ENCODE measurements at places on chromosomes 3 and 15.

DNA sequence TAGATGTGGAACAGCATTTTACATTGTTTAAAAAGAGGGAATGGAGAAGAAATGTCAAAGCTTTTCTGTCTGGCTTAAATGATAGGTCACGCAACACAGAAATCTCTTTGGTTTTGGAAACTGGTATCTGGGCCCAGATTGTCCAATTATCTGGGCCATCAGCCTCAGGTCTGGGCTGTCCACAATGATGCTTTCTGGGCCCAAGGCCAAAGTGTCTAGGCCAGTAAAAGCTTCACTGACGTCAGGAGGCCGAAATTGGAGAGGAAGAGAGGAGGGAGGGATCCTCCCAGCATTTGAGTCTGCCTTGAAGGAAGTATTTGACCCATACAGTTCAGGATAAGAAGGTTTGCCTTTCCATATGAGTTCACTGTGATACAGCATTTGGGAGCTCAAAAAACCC, 60.7 kb upstream of the ALDH1A3 start:
- no peak for DNase-seq

DNA sequence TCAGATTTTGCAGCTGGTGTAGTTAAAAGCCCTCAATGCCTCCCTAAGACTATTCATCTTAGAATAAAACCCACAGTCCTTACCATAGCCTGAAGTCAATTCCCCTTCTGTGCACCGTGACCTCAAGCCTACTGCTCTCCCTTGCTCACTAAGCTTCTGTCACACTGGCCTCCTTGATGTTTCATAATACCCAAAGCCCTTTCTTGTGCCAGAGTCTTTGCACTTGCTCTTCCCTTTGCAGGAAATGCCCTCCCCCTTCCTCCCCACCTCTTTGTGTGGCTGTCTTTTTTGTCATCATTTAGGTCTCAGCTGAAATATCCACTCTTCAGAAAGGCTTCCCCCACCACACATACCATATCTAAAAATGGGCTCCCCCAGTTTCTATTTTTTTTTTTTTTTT, 4.2 kb upstream of the PLEKHO2 start:
- no peak for DNase-seq

DNA sequence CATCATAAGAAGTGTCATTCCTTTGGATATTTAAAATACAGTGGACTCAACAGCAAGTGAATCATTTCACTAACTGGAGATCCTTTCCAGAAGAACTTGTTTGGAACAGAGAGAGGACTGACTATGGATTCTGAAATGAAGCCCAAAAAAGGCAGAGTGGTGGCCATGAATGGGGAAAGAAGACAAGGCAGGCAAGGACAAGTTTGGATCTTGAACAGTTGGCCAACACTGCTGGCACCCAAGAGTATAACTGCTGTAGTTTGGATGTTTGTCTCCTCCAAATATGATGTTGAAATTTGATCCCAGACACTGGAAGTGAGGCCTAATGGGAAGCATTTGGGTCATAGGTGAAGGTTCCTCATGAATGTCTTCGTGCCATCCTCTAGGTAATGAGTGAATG, 686.9 kb downstream of the GRM7 start:
- DNase-seq, result no peak

- no peak for DNase-seq
These were observed 136.0 kb downstream of the HCN4 start for GRCh38 chr15:73232776-73233175.

GRCh38 chr15:39331584-39331983, 249.3 kb upstream of the THBS1 start:
- no peak for DNase-seq

GRCh38 chr15:91694831-91695210, 158.7 kb upstream of the SLCO3A1 start:
- no peak for DNase-seq

- no peak for DNase-seq
These were observed 69.1 kb upstream of the LMOD3 start for GRCh38 chr3:69191516-69191915.

DNA sequence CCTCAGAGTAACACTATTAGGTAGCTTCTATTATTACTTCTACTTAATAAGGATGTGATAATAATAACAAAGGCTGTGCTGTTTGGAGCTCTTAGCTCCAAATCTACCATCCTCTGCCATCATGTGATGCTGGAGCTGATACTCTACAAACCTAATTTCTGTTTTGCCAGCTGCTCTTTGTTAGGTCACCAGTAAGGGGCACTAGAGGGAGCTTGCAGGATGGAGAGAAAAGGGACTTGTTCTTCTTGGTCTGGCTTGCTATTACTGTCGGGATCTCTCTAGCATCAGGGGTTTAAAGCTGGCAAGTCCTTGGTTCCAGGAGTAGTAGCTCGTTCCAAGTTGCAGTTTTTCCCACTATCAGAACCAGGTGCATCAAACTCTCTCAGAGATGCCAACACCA, 194.9 kb upstream of the KBTBD8 start:
- no peak for DNase-seq

GRCh38 chr3:129549805-129550204, 6.8 kb downstream of the H1-8 start:
- no peak for DNase-seq

DNA sequence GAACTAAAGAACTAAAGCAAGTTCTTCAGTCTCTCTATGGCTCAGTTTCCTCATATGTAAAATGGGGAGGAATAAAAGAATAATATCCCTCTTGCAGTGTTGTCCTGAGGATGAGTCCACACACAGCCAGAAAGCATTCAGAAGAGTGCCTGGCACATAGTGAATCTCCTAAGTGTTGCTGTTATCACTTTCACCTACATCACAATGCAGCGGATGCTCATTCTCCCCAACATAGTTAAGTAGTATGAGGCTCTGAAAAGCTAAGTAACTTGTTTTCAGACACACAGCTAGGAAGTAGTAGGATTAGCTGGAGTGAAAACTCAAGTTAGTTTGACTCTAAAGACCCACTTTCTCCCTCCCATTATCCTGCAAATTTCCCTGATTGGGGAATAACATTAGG, 9.1 kb upstream of the USP3 start:
- DNase-seq, result no peak

GRCh38 chr15:89441295-89441812, 55.0 kb downstream of the RHCG start:
- DNase-seq, result peak; percentile 81

GRCh38 chr3:165696496-165696895, 140.7 kb downstream of the BCHE start:
- no peak for DNase-seq

DNA sequence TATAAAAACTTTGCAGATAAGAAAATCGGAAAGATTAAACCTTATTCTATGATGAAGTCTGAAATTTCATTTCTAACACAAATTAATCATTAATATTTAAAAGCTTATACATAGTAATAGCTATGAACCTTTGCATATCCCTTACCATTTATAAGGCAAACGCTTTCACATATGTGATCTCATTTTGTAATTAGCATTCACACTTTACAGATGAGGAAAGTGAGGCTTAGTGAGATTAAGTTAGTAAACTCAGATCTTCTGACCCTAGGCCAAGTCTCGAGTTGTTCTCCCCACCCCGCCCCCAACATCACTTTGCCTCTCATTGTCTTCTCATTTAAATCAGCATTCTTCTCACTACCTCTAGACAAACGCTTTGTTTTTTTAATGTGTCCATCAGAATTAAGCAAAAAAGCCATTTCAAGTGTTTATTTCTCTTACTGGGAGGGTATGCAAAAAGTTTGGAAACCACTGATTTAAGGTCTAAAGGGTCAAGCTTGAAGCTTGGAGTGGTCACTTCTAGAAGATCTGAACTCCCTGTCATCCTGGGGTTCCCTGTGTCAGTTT, 172.9 kb upstream of the BCL6 start:
- no peak for DNase-seq

DNA sequence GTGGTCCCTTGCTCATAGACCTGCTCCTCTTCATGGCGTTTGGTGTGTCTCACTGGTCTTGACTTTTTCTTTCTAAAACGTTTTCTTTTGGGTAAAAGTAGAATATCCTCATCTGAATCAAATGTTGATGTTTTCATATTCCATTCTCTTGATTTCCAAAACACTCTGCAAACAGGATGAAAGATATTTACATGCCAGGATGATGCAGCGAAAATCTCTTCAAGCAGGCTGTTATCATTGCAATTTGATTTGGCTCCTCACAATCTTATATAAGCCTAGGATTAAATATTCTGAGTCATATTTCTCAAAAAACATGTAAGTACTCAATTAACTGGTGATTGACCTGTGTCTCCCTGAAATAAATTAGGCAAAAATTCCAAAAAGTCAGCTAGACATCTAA, 10.1 kb downstream of the PP2D1 start:
- no peak for DNase-seq

GRCh38 chr3:142615171-142615570, 19.0 kb downstream of the PLS1 start:
- no peak for DNase-seq

- DNase-seq, result no peak
These were observed 500.9 kb downstream of the SOX2 start for GRCh38 chr3:182212479-182213076.

DNA sequence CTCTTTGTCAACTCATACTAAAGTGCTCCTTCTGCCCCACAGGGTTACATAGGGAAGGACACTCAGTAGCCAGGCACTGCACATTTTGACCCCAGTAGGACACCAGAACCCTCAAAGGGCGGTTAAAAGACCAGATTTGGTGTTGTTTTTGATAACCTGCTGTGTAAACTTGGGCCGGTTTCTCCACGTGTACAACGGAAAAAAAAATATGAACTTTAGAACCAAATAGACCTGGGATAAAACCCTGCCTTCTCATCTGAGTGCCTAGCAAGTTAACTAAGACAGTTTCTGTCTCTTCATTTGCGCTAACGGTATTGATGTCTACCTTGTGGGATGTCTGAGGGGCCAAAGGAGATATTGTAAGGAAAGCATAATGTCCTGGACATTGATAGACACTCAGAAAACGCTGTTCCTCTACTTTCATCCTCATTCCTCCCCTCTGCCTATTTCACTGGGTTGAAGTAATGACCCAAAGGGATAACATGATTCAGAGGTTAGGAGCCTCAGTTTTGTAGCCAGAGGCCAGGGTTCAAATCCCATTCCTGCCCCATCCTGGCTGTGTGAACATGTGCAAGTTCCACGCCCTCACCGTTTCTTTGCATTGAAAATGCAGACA, 155.9 kb upstream of the LPP start:
- DNase-seq, result no peak

DNA sequence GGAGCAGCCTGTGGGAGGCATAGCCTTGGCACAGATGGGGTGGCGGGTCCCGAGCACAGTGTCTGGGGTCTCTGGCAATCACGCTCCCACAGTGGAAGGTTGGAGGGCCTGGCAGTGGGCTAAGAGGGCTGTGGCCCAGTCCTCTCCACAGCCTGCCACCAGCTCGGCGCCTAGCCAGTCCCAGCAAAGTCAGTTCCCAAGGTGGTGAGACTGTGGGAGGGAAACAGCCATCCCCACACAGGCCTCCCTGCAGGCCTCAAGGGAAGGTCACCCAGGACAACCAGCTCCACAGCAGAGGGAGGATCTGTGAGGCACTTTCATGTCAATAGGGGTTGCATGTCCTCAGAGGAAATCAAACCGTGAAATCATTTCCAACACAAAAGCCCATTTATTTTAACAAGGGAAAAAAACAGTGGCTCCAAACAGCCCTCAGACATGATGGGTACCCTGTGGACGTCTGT, 27.6 kb upstream of the LIMD1 start:
- DNase-seq, result no peak

DNA sequence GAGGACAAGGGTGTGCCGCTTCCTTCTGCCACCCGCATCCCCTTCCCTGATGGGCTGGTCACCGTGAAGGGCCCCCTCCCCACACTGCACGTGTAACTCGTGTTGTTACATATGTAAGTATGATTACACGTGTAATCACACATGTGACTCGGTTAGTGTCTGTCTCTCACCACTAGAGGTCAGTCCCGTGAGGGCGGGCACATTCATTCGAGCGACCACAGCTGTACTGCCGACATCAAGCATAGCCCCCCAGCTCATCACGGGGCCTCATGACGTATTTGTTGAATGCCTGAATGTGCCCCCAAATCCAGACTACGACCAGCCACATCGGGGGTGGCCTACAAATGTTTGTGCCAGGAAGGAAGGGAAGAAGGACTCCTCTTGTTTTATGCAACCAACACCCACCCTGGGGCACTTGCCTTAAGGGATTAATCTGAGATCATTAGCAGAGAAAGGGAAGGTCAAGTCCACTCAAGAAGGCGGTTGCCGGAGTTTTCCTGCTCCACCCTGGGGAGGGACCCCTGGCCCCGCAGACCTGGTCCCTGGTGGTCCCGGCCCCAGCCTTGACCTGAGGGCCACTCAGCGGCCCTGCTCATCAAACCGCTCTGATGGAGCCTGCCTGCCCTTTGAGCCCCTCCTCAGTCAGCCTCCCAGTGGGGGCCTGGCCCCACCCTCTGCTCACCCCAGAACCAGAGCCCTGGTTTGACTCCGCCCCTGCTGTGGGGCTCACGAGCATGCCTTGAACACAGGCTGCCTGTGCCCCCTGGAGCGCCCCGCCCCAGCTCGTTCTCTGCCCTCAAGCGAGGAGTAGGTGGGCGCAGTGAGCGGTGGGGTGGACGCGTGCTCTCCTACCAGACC, 52.8 kb downstream of the RGMA start:
- peak; percentile 50 for DNase-seq
